ENCODE measurements at places on chromosomes 3 and 15.

DNA sequence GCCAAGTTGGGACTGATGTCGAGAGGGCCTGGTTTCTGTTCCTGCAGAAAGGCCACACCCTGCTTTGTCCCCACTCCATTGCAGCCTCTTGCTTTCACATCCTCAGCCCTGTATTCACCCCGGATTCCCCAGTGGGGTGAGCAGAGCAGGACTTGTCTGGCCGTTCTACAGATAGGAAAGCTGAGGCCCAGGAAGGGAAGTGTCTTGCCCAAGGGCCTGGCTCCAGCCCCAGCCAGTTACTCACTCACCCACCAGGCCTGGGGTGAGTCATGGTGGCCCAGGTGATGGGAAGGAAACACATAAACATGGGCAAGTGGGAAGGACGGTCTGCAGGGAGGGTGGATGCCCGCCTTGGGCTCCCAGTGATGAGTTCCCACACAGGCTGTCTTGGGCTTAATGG, 6.1 kb upstream of the DUSP7 start:
- no peak for DNase-seq

- DNase-seq, result no peak
Observed at GRCh38 chr3:110352841-110353604, 718.6 kb upstream of the NECTIN3 start.

DNA sequence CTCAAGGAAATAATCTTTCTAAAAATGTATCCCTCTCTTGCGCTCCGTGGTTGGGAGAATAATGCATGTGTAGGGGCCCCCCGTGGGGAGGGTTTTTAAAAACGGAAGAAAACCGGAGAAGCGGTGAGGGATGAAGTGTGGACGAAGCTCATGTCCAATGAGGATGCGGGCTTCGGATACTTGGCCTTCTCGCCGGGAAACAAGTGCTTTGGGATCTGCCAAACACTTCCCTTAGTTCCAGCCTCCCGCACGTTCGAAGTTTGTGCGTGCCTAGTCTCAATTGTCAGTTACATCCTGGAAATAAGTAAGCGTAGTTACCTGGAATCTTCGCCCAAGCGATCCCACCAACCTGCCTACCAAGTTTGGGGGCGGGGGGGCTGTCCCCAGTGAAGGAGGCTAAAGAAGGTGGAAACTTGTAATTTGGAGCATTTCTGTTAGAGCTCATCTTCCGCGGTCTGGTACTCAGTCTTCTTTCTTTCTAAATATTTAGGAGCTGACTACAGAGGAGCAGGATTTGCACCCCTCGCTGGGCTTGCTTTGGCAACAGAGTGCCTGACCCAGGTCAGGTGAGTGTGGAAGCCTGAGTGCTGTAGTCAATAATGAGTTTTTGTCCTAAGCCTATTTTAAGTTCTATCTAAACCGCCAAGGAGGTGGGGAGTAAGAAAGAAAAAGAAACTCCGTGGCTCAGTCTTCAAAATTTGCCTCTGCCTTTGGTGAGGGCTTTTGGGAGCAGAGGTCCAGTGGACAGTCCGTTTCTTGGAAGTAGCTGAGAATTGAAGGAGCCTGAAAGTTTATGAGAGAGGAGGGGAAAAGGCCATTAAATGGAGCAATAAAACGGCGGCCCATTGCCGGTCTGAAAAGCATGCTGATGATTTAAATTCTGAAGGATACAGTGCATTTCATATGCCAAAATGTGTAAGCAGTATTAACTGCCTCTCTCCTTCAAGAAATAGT, 1.1 kb downstream of the ITPR1 start:
- DNase-seq, result no peak

- DNase-seq, result no peak
Observed at GRCh38 chr3:115861166-115861733, 237.9 kb downstream of the GAP43 start.

- DNase-seq, result no peak
Observed at GRCh38 chr3:73433079-73433478, 191.7 kb downstream of the PDZRN3 start.

DNA sequence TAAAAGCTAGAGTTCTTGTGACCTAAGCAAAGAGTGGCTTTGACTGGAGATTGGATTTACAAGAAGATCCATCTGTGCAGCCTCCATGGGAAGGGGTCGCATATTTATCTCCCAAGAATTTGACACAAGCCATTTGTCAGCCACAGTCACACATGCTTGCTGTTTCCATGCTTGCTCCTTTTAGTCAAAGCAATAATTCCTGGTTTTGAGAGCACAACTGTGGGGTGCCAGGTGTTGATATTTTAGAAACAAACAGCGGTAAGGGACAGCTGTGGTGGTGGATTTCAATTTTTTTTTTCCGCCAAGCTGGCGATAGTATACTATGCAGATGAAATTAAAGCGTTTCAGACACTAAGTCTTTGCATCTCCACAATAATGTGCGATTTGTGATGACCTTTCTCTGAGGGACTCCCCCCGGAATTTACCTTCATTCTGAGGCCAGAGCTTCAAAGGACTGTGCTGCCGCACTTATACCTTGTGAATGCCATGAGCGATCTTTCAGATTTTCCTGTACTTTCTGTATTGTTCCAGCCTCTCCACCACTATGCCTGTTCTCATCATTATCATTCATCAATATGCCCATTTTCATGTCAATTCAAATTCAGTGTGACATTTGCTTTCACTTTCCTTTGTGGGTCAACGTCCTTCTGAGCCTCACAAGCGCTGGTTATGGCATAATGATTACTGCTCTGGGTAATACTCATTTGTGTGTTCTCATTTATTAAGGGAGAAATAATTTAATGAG, 108.2 kb upstream of the KBTBD8 start:
- no peak for DNase-seq

DNA sequence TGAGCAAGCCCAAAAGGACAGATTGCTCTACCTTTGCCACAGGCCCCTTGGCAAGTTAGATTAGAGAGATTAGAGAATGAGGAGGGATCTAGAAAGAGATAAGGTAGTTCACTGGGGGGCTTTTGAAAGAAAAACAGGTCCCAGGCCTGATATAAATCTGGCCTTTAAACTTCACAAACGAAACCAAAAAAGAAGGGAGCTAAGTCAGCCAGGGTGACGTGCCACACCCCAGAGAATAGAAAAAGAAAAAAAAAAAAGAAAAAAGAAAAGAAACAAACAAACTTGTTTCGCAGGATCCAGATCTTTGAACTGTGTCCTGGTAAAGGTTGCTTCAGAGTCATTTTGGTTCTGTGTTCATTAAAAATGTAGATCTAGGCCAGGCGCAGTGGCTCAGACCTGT, 3.6 kb downstream of the KAT2B start:
- DNase-seq, result no peak

GRCh38 chr3:38992117-38992760, 59.5 kb downstream of the SCN11A start:
- no peak for DNase-seq

- DNase-seq, result peak; percentile 68
Observed at GRCh38 chr15:40906991-40907802, 12.9 kb downstream of the VPS18 start.

GRCh38 chr3:174986685-174987084, 127.6 kb downstream of the NAALADL2 start:
- no peak for DNase-seq

- DNase-seq, result no peak
Observed at GRCh38 chr15:22880981-22881738, 42.7 kb downstream of the NIPA2 start.

DNA sequence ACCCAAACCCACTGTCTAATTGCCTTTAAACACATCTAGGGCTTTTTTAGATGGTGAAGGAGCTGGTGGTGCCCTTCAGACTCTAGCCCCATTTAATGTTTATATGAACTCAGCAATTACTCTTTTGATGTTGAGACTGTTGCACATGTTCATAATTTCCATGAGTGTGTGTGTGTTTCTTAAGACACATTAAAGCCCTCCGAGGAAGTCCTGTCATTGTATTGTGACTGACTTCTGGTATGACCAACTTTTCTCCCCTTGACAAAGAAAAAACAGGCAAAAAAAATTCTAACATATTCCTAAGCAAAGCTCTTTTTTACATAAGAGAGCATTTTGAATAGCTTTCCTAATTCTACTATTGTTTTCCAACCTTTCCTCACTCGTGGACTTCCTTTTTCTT, 91.6 kb downstream of the FLNB start:
- DNase-seq, result no peak

DNA sequence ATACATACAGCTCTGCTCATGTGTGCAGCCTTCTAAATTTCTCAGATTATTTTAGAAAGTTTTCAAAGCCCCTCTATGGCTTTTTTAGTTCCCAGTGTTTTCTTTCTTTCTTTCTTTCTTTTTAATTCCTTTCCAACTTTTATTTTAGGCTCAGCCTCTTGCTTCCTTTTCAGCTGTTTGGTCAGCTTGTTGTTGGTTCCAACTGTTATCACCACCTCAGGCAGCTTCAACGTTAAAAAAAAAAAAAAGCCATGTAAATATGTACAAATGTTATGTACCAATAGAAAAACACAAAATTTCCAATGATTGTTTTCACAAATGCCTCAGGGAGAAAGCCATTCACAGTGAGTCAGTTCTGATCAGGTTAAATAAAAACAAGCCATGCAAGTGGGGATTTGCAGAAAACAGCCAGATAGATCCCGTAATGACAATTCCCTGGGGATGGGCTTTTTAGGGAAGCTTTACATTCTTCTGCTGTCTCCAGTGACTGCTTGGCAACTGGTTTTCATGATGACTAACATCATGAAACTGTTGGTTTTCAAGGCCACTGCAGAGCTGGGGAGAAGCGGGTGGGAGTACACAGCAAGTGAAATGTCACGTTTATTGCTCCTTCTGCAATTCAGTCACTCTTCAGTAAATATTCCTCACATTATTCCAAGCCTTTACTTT, 908.4 kb downstream of the EPHA3 start:
- no peak for DNase-seq

- no peak for DNase-seq
Observed at GRCh38 chr15:67146234-67146633, 80.8 kb downstream of the SMAD3 start.

GRCh38 chr3:73401059-73401458, 223.7 kb downstream of the PDZRN3 start:
- no peak for DNase-seq

GRCh38 chr3:64766440-64766839, 78.6 kb upstream of the ADAMTS9 start:
- no peak for DNase-seq

- no peak for DNase-seq
Observed at GRCh38 chr15:86155551-86155950, 75.9 kb downstream of the AGBL1 start.

Data from NCI-H345 (cell line).